ENCODE measurements at places on chromosomes 2 and 18. TPM values are rescaled to one million over a fixed set of nuclear protein-coding genes. Genes with fewer than 3 reads are reported as not detected.

Gene ZEB2
- 51.2 TPM for total RNA-seq

GRCh38 chr18:2293109-2293839, 278.0 kb downstream of the METTL4 start:
- no peak for ATAC-seq

GRCh38 chr18:54931152-54931551, 28.1 kb downstream of the CCDC68 start:
- ATAC-seq: no peak

DNA sequence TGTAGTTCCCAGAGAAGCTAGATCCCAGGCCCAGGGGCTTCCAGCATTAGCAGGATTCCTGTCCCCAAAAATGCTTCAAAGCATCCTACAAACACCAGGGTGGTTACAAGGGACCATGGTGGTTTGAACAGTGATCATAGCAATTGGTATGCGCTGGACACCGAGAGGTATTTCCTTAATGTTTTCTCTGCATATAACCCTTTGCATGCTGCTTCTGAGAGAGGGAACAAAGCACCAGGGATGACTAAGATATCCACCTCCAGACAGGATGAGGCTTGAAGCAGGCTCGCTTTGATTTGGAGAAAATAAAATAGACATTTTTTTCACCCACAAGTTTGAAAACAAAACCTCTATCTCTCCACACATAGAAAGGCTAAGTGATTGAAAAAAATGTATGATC, 50.5 kb upstream of the TSPYL6 start:
- ATAC-seq: no peak

DNA sequence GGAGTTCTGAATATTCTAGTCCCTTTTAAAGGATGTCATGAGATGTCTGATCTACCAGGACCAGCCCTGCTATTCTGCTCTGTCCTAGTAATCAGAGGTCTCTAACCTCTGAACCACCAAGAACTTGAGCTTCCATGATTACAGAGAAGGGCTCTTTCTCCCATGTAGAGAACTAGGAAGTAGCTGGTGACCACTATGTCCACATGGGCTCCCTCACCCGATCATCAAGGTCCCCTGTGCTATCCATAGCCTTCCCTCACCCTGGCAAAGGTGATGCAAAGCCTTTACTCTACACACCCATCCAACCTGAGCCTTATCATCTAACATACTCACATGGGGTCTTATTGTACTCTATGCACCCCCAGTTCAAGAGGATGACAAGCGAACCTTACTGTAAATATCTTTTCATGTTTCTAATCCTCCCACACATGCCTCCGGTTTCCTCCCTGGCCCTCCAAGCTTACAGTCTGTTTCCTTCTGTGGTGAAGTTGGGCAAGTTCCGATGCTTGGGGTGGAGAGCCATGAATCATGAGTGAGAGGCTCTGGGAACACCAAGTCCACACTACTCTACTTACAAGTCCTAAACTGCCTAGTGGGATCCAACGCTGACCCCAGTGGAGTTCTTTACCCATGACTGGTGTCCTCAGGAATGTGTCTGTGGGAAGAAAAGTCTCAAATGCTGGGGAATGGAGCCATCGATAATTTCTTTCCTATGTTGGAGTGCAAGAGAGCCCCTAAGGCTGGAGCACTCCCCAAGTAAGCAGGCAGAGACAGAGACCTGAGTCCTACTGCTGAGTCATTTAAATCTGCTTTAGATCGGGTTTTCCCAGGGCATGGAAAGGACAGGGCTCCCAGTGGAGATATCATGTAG, 73.3 kb upstream of the KLF7 start:
- peak; percentile 87 for ATAC-seq

GRCh38 chr2:144972676-144973075, 452.8 kb upstream of the ZEB2 start:
- ATAC-seq: no peak

DNA sequence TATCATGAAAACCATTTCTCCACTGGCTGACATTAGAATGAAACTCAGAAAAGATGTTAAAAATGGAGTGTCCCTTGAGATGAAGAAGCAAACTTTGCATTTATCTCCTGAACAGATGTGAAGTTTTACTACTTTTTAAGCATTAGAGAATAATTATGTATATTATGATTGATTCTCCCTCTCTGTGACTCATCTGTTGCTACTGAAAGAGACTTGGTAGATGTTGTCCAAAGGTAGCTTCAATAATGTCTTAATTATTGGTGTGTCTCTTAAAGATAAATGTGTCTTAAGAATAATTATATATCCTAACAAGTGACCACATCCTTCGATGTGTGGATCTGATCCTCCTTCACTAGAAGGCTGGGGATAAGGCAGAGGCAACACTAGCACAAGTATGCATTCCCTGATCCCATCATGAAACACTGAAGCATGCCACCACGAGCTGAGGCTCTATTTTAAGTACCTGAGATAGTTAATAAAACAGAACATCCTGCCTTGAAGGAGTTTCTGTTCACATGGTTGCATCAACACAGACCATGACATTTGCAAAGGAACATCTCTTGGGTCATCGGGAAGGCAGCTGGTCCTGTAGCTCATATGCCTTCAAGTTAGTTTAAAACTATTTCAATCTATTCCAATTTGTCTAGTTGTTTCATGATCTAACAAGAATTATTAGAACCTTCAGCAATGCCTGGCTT, 15.5 kb downstream of the RND3 start:
- peak; percentile 14 for ATAC-seq

DNA sequence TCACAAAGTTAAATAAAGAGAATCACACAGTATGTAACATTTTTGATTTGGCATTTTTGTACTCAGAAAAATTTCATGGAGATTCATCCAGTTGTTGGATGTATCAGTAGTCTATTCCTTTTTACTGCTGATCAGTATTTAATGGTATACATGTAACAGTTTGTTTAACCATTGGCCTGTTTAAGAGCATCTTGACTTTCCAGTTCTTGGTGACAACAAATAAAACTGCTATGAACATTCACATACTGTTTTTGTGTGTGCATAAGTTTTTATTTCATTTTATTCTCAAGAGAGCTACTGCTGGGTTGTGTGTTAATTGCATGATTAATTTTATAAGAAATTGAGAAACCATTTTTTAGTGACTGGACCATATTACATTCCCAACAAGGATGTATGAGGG, 694.5 kb upstream of the RAB6C start:
- no peak for ATAC-seq

- ATAC-seq: no peak
These were observed 212.0 kb upstream of the MYT1L start for GRCh38 chr2:2542966-2543611.

Gene LIMS4
- 2.6 TPM for total RNA-seq

- no peak for ATAC-seq
These were observed 14.3 kb downstream of the ZNF142 start for GRCh38 chr2:218645126-218645525.

- no peak for ATAC-seq
These were observed 685.9 kb downstream of the ARHGAP15 start for GRCh38 chr2:143815082-143815481.

DNA sequence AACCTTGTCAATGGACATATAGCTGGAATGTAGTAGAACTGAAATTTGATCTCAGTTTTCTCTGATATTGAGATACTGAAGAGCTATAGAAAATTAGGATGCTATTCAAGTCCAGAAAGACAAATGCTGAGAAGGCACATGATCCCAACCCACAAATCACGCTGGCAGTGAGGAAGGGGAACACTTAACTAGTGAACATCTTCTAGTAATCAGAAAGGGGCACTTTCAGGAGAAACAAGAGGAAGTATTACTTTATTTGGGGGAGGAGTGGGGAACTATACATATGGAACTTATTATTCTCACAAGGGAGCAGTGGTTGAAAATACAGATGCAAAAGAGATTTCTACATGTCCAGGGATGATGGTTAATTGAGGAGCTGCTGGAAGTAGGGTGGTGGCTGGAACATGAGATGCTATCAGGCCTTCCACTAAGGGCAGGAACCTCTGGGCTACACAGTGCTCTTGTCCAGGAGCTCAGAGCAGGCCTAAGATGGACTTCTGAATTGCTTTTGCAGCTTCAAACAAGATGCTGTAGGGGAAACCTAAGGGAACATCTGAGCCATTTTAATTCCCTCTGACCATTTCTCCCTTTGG, 79.3 kb downstream of the TGFA start:
- ATAC-seq: no peak

DNA sequence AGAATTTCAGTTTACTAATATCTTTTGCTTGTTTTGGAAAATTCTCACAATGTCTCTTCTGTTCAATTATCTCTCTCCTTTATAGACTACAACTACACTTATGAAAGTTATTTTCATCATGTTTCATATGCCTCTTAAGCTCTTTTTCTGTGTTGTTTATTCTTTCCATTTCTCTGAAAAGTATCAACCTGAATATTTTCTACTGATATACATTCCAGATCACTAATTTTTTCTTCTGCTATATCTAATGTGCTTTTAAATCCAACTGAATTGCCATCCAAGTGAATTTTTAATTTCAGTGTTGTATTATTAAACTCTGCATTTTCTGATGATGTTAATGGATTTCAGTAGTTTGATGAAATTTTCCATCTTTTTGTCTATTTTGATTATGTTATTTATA, 301.3 kb downstream of the HRH4 start:
- ATAC-seq: no peak

- no peak for ATAC-seq
These were observed 167.9 kb downstream of the TCF4 start for GRCh38 chr18:55419947-55420664.

- ATAC-seq: no peak
These were observed 72.8 kb upstream of the DSEL start for GRCh38 chr18:67589325-67589724.

Gene PRSS56
- not detected for total RNA-seq

DNA sequence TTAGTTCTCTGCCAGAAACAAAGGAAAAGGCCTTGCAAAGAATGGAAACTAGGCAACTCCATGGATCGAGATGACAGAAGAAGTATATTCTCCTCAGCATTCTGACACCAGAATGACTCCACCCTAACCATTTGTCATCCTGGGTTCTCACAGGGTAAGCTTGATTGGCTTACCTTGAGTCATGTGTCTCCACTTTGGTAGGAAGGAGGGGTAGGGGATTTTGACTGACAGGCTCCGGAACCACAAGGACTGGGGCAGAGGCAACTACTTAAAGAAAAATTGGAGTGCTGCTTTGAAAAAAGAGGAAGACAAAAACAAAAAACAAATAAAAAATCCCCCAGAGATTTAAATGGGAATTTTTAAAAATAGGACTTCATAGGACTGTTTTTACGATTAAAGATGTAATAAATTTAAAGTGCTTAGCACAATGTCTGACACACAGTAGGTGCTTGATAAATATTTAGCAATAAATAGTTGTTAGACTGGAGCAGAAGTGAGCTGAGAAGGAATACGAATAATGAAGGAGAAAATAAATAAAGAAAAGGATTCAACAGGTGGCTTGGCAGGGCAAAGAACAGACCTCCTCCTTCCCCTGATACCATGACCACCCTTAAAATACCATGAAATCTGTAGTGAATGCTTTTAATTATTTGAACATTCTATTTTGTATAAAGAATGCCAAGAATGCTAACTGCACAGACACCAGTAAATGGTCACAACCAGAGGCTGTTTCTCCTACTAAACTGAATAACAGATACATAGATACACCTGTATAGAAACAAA, 230.2 kb downstream of the CDCA7 start:
- ATAC-seq: no peak

GRCh38 chr2:11870064-11870463, 123.6 kb downstream of the LPIN1 start:
- ATAC-seq: no peak

DNA sequence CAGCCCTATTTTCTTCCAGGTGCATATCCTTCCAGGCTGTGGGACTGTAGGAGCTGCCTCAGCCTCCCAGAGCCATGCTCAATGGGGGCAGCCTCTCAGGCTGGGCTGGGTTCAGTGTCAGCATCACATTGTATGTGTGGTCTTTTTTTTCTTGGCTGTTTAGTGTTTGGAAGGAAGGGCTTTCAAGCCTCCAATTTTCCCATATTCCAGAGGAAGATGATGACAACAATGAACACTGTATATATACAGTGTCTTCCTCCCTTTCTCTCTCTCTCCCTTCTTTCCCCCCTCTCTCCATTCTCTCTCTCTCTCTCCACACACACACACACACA, 326.4 kb downstream of the DYSF start:
- no peak for ATAC-seq

- no peak for ATAC-seq
These were observed 26.4 kb upstream of the TFPI start for GRCh38 chr2:187580462-187581124.

DNA sequence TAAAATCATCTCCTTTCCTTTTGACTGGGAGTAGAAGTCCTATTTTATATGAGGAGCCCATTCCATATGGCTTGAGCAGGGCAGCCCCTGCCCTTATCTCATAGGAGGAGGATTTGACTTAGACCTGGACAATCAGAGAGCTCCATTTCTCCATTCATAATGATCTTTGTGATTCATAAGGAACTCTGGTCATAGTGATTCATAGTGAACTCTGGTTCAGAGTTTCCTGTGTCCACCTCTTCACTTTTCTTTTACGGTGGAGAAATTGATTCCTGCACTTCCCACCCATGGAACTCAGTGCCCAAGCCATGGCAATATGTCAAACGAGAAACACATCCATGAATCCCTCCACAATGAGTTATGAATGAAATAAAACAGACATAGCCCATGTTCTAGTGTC, 12.8 kb upstream of the MYO3B start:
- ATAC-seq: no peak

Gene TRIB2
- 23.6 TPM for total RNA-seq

DNA sequence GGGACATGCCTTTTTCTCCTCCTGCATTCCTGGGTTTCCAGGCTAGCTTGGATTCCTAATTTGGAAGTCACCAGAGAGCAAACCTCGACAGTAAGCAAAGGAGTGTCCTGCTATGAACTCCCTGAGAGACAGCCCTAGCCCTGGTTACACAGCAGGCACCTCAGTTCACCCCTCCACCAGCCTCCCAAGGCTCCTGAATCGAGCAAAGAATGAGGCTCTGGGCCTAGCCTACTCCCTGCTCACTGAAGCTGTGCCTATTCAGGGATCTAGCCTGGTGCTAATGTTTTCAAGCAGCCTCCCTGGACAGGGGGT, 66.7 kb upstream of the RMDN2 start:
- ATAC-seq: peak; percentile 81

- ATAC-seq: no peak
These were observed 4.9 kb downstream of the NOP58 start for GRCh38 chr2:202270487-202270886.

Gene PID1
- 61.0 TPM for total RNA-seq

Gene SALL3
- total RNA-seq: not detected

GRCh38 chr2:9772999-9773902, 70.0 kb upstream of the TAF1B start:
- ATAC-seq: no peak

Gene HJURP
- 2.5 TPM for total RNA-seq

GRCh38 chr2:128412181-128412871, 93.7 kb upstream of the HS6ST1 start:
- no peak for ATAC-seq

DNA sequence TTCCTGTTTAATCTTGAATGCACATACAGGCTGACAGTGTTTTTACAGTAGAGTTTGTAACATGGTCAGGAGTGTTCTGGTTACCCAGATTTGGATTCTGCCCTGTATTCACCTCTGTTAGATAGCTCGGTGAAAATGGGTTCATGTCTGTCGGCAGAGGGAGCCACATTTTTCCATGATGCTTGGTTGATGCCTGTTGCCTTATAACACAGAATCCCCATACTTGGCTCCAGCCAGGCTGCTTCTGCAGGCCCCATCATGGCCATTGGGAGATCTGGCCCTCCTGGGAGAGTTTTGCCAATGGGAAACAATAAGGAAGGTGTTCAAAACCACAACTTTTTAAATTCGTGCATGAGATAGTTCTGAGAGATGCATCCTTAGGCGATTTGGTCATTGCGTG, 78.1 kb downstream of the WDSUB1 start:
- ATAC-seq: no peak

Gene CHST10
- total RNA-seq: 21.9 TPM

Data from gastroesophageal sphincter (tissue), 4 donors.